ENCODE measurements at places on chromosomes 3 and 15.

DNA sequence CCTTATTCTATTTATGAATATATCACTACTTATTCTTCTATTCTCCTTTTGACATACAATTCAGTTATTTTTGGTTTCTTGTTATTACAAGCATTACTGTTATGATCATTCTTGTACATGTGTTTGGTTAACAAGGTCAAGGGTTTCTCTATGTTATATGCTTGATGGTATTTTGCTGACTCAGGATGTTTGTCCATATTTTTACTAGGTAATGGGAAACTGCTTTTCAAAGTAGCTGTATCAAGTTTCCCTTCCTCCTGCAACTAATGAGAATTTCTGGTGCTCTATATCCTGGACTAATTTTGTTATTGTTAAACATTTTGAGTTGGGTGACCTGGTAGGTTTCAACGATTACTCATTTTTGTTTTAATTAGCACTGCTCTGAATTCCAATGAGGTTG lies 841.0 kb downstream of the OTOL1 start:
- DNase-seq, result no peak

DNA sequence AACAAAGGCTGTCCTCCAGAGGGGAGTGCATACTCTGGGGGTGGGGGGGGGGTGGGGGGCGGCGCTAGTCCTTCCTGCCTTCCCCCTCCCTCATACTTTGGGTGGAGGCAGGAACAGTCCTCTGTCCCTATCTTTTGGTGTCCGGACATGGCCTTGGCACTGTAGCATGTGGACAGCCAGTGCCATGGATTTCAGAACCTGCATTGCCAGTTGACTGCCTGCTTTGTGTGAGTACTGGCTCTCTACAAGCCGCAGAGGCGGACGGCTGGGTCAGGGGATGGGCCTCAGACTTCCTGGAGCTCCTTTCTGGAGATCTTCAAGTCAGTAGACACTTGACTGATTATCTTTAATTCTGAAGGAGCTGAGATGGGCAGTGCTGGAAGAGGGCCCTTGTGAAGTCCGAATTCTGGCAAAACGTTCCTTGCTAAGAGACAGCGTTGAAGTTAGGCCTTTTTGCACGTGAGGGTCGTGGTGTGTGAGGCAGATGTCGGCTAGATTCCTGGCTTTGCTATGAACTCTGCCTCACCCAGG lies 2.5 kb downstream of the CLDN11 start:
- no peak for DNase-seq

GRCh38 chr3:54845551-54845950 lies 82.3 kb downstream of the LRTM1 start:
- no peak for DNase-seq

GRCh38 chr3:51618496-51618895 lies 52.6 kb upstream of the TEX264 start:
- DNase-seq, result no peak

DNA sequence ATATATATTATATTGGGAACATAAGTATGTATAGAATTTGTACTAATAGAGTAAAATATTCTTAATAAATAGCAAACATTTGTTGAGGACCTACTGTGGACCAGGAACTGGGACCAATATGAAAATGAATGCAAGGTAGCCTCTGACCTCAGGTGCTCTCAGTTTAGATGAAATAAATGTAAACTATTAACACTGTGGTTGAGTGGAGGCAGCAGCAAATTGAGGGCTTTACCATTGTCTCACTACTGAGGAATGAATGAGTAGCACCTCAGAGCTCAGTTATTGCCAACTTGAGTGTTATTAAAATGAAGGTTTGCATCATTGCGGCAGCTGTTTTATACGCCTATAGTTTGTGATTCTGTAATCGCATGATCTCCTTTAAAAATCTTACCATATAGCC lies 90.9 kb upstream of the CGNL1 start:
- DNase-seq, result no peak

GRCh38 chr3:121958801-121959200 lies 63.2 kb downstream of the ILDR1 start:
- no peak for DNase-seq

- DNase-seq, result no peak
These were observed 216.1 kb downstream of the MTHFS start for GRCh38 chr15:79680720-79681119.

GRCh38 chr3:128849911-128850455 lies 29.4 kb upstream of the ACAD9 start:
- DNase-seq, result peak; percentile 58

DNA sequence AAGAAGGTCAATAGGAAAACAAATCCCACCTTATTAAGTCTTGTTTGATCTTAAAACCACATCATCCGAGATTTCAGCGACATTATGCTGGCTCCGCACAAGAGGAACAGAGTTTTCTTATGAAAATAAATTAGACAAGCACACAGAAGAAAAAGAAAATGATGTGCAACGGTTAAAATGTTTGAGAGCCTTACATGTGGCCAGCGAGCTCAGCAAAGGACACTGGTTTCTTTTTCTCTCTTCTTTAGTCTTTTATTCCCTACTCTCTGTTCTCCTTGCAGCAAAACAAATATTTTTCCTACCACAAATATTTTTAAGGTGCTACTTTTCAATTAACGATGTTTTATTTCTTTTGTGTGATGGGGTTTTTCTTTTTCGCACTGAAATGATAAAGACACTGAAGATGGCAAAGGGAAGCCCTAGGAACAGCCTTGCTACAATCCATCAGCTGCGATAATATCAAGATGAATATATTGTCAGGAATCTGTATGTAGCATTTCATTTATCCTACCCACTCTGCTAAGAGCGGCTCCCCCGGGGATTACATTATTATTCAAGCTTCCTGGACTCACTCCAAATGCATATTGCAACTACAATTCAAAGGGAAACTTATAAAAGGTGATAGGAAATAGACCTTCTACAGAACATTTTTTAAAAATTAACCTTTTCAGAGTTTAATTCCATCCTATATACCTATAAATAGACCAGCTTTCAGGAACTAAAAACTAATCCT lies 72.9 kb downstream of the ANXA2 start:
- no peak for DNase-seq

GRCh38 chr15:25410649-25411048 lies 28.2 kb downstream of the UBE3A start:
- DNase-seq, result no peak

DNA sequence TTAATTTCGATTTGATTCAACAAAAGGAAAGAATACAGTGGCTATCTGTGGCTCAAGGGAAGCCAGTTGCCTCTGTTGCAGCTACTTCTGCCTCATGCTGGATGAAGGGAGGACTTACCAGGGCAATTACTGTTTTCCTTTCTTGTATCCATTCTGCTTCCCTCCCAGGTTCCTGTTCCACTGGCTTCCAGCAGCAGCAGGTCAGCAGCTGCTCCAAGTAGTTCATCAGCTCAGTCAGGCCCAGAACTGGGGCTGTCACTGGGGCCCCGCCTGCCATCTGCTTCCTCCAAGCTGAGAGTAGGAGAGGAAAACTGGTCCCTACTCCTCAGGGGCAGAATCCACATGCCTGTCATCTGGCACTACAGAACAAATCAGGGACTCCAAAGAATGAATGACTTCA lies 48.6 kb upstream of the ULK4 start:
- DNase-seq, result no peak

- peak; percentile 81 for DNase-seq
These were observed 9.6 kb downstream of the DNAJB8 start for GRCh38 chr3:128456776-128457715.

DNA sequence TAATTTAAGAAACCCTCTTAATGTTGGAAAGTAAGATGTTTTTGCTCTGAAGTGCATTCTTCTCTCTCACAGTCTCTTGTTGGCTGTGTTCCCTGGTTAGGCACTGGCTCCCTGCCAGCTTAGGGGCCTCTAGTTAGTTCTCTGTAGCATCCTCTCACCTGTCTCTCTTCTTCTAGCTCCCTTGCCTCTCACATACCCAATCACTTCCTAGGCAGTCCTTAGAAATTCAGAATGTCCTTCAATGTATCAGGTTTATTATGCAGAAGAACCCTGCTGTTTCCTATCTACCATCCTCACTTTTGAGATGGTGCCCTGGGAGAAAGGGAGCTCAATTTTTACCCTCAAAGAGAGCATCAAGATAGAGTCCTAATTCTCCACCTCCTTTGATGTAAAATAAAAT lies 36.2 kb upstream of the CPNE4 start:
- no peak for DNase-seq

GRCh38 chr3:54870423-54870822 lies 57.4 kb downstream of the LRTM1 start:
- peak; percentile 39 for DNase-seq

GRCh38 chr3:30400926-30401325 lies 205.5 kb upstream of the TGFBR2 start:
- no peak for DNase-seq

- no peak for DNase-seq
These were observed 95.2 kb downstream of the AQP9 start for GRCh38 chr15:58233341-58233740.

DNA sequence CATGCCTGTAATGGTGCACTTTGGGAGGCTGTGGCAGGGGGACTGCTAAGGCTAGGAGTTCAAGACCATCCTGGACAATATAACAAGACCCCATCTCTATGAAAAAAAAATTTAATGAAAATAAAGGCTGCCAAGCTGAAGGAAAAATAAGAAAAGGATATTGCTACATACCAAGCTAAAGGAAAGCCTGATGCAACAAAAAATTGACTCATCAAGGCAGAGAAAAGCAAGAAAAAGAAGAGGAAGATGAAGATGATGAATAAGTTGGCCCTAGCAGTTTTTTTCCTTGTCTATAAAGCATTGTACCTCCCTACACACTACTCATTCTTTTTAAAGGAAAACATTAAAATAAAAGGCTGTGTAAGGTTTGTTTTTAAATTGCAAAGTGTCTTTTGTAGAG lies 441.9 kb upstream of the MDFIC2 start:
- DNase-seq, result no peak

DNA sequence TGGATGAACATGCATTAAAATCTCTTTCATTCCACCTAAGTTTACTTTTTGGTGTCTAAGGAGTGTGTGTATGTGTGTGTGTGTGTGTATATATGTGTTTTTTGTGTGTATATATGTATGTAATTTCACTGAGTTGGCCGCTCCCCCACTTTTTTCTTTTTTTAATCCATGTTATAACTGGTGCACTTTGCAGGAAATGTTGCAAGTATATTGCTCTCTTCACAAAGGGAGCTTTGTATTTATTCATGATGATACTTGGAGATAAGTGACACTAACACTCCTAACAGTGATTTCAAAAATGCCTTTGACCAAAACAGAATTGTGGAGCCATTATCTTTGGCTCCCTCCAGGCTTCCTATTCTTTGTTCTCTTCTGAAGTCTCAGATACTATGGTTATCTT lies 95.8 kb downstream of the FNDC3B start:
- no peak for DNase-seq

DNA sequence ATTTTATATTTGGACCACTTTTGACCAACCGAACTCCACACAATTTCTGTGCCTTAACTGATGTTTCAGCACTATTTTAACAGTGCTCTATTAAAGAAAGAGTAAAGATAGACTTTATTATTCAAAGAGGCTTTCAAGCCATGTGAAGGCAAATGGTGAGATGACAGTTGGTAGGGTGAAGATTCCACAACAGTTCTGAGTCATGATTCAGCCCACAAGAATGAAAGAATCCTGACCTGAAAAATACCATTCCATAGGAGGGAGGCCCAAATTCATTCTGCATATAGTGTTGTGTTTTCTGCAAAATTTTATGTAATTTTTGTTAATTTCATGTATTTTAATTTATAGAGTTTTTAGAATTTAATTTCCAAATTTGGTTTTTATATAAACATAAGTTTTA lies 135.6 kb upstream of the STAC start:
- no peak for DNase-seq

DNA sequence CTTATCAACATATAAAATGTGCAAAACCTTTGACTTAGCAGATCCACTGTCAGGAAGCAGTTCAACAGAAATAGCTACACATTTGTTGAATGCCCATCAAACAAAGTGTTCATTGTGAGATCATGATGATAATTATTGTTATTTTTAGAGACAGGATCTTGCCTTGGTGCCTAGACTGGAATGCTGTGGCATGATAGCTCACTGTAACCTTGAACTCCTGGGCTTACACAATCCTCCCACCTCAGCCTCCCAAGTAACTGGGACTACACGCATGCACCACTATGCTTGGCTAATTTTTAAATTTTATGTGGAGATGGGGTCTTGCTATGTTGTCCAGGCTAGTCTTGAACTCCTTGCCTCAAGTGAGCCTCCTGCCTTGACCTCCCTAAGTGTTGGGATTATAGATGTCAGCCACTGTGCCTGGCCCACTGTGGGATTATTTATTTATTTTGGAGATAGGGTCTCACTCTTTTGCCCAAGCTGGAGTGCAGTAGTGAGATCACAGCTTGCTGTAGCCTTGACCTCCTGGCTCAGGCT lies 8.8 kb downstream of the MAP2K5 start:
- DNase-seq, result no peak

GRCh38 chr3:141307351-141308059 lies 60.8 kb upstream of the ZBTB38 start:
- DNase-seq, result no peak

GRCh38 chr15:77669896-77670295 lies 37.2 kb upstream of the LINGO1 start:
- DNase-seq, result no peak

- no peak for DNase-seq
These were observed 26.7 kb downstream of the ABHD2 start for GRCh38 chr15:89114990-89115389.

- DNase-seq, result no peak
These were observed 146.7 kb downstream of the RPLP1 start for GRCh38 chr15:69599271-69599670.

GRCh38 chr3:127040216-127040615 lies 57.3 kb downstream of the PLXNA1 start:
- no peak for DNase-seq

DNA sequence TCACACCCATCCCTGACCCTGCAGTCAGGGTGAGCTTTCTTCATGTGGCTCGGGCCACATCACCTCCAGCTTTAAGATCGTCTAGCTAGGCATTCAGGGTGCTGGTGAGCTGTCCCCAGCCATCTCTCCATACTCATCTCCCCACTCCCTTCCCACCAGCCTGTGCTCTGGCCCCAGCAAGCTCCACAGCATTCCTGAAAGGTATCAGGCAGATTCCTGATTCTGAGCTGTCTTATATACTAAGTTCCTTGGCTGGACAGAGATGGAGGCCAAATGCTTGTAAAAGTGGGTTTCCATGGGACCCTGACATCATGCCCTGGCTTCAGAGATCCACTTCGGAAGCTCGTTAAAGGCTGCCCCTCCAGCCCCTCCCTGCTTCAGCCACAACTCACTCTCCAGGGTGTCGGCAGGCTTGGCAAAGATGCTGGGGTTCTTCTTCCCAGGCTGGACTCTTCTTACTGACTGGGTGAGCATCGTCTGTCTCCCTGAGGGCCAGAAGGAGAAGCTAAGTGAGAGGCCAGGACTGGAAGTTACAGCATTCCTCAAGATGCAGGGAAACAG lies 3.9 kb downstream of the CILP start:
- no peak for DNase-seq

- DNase-seq, result no peak
These were observed 105.1 kb upstream of the GALNT15 start for GRCh38 chr3:16069149-16069922.

- peak; percentile 4 for DNase-seq
These were observed 303.2 kb downstream of the TIGIT start for GRCh38 chr3:114597012-114597411.

- DNase-seq, result no peak
These were observed 4.6 kb downstream of the ACSBG1 start for GRCh38 chr15:78229431-78230406.

All from hematopoietic multipotent progenitor cell treated with erythropoietin and hydrocortisone succinate and interleukin-3 and kit ligand, for 6 days (in vitro differentiated cells).